ENCODE measurements at places on chromosomes 13 and 19.

GRCh38 chr13:101654883-101655282 is 202.4 kb downstream of the ITGBL1 start:
- no peak for DNase-seq

DNA sequence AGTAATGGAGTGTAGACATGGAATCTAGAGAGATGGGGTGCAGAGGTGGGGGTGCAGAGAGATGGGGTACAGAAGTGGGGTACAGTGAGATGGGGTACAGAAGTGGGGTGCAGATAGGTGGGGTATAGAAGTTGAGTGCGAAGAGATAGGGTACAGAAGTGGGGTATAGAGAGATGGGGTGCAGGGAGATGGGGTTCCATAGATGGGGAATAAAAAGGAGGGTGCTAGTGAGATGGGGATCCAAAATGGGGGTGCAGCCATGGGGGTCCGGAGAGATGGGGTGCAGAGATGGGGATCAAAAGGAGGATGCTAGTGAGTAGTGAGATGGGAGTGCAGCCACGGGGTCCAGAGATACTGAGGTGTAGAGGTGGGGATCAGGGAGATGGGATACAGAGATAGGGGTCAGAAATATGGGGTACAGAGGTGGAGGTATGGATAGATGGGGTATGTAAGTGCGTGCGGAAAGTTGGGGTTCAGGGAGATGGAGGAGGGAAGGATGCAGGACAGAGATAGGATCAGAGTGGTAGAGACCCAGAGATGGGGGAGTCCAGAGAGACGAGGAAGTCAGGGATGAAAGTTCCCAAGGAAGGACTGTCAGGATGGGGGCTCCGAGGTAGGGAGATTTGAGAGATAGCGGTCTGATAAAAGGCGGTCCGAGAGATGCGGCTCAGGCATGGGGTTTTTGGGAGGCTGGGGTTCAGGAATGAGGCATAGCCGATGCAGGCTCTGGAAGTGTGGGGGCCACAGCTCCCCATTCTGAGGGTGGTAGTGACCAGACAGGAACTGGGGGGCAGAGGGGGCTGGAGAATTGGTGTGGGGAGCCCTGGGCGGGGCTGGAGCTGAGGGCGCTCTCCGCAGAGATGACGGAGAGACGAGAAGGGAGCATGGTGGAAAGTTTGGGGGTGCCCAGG is 3.4 kb downstream of the PALM3 start:
- no peak for DNase-seq

GRCh38 chr13:99287551-99287950 is 19.6 kb downstream of the GPR183 start:
- peak; percentile 65 for DNase-seq

GRCh38 chr13:49459580-49459979 is 15.5 kb downstream of the SETDB2 start:
- no peak for DNase-seq

DNA sequence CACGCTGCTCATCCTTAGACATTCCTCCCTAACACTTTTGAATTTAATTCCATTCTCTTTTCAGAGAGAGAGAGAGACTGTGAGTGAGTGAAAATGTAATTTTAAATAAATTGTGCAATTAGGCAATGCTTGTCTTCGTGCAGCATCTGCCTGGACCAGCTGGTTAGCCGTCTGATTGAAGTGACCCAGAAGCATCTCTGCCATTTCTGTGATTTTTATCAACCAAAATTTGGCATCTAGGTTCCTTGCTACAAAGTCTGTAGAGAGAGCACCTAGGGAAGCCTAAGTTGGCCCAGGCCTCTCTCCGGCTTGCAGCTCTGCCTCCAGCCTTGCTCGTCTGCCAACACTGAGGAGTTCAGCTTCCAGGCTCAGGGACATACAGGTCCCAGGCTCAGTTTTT is 138.6 kb upstream of the GPR12 start:
- DNase-seq = no peak

DNA sequence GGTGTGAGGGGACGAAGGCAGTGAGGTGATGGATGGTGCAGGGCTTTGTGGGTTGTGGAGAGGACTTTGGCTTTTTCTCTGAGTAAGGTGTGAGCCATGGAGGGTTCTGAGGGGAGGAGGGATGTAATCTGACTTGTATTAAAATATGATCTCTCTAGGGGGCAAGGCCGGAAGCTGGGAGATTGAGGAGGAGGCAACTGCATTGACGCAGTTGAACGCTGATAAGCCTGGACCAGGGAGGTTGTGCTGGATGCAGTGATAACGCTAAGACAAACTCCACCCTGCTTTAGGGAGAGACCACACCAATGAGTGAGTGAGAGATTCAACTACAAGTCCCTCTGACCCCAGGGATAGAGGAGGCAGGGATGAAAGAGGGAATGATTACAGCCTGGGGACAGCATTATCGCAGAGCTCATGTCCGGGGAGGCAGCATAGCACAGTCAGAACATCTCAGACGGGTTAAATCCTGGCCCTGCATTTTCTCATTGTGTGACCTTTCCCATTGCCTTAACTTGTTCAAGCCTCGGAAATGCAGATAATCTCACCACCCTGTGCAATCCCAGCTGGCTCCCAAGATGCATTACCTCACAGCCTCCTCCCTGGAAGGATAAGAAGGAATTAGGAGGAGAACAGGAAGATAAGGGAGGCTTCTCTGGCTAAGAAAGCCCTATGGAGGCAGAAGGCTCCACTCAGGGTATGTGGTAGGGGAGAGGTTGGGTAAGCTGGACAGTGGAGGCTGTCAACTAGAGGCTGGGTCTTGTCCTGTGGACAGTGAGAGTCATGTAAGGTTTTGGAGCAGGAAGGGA is 124.2 kb downstream of the CACNA1A start:
- DNase-seq = no peak

- DNase-seq = no peak
Observed at GRCh38 chr13:111554539-111555267, 234.3 kb downstream of the TEX29 start.

GRCh38 chr13:95676105-95676761 is 706 bp upstream of the DNAJC3 start:
- DNase-seq = no peak

GRCh38 chr19:1169921-1170885 is 3.9 kb downstream of the SBNO2 start:
- no peak for DNase-seq

DNA sequence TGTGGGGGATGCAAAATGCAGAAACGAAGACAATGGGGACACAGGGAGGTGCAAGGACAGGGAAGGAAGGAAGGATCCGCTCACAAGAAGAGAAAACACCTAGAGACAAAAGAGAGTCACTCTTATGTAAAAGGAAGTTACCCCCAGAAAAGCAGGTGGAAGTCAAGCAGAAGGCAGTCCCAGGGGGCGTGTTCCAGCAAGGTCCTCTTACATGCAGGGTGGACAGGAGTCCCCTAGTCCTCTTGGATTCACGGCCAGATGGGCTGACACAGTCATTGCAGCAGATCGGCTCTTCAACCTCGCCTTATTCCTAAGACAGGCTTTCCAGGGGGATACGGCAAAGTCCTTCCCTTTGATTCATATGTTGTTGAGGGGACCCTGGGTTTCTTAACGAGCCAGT is 83.9 kb upstream of the SPATA13 start:
- DNase-seq = no peak

- DNase-seq = no peak
Observed at GRCh38 chr19:45428384-45429231, 4.9 kb upstream of the ERCC1 start.

DNA sequence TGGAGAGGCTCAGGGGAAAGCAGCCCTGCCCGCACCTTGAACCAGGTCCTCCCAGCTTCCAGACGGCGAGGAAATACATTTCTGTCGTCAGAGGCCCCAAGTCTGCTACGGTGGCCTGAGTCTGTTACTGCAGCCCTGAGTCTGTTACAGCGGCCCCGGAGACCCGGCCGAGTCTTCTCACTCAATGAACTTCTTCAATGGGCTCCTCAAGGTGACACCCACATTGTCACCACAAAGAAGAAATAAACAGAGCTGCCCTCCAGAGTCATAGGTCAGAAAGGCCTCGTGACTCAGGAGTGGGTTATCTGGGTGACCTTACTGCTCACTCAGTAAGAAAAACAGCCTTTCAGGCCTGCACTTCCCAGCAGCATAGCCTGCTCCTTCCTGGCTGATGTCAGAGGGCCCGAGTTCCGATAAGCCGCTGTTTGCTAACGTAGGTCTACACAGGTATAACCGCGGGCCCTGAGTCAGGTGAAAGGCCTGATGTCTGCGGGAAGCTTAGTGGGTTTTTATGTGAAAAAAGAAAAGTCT is 66.9 kb upstream of the TM9SF2 start:
- no peak for DNase-seq

GRCh38 chr13:32175307-32175706 is 139.9 kb downstream of the ZAR1L start:
- no peak for DNase-seq

DNA sequence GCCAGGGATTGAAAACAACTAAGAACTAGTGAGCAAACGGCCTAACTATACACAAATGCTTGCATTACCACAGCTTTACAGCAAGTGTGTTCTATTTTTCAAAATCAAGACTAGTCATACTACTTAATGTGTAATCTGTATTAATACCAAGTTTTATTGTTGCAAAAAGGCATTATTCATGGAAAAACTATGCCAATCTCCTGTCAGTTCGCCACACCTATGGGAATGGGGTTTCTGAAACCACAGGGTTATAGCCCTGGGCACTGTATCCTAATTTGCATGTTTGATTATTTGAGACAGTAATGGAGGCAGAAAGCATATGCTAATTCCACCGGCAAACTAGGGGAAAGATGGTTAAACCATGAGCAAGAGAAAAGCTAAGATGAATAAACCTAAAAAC is 14.3 kb downstream of the GAS6 start:
- DNase-seq = no peak

GRCh38 chr13:31168166-31168565 is 6.5 kb upstream of the HSPH1 start:
- DNase-seq = no peak

DNA sequence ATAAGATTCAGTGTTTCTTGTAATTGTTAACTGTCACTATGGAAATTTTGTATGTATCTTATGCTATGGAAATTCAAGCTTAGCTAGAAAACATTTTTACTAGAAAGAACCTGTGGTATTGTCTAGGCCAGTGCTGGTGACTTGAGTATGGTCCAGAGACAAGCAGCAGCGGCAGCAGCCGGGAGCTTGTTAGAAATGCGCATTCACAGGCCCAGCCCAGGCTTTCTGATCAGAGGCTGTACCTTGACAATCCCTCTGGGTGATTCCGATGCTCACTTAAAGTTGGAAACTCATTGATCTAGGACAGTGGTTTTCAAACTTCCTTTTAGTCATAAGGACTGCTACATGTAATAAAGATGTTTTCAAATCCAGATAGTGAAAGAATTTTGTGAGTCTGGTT is 287.4 kb downstream of the SHISA2 start:
- no peak for DNase-seq

GRCh38 chr19:55178781-55179599 is 1.1 kb downstream of the SYT5 start:
- peak; percentile 81 for DNase-seq

- no peak for DNase-seq
Observed at GRCh38 chr19:821825-822503, at the start of gene PLPPR3. TSS of gene PLPPR3 (minus strand) at chr19:821955. CDS start at chr19:821559, 396 bp downstream.

GRCh38 chr13:78657699-78658629 is 991 bp downstream of the OBI1 start:
- DNase-seq = no peak

GRCh38 chr13:96935901-96936300 is 58.4 kb downstream of the OXGR1 start:
- DNase-seq = no peak

GRCh38 chr19:5828661-5829566 is 10.6 kb downstream of the FUT6 start:
- peak; percentile 52 for DNase-seq
